ENCODE measurements at places on chromosomes 2 and 18.

DNA sequence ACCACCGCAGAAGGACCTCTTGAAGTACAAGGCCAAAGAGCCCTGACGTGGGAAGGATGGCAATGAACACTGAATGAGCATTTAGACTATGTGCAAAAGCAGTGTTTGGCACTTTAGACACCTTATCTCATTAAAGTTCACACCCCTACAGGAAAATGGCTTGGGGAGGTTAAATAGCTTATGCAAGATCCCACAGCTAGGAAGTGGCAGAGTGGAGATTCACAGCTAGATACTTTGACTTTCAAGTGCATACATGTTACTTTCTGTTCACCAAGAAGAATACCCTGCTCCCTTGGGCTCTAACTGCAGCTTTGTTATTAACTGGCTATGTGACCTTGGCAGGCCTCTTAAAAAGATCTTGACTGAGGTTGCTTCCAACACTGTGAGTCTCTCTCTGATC lies 58.2 kb downstream of the ICOS start:
- no peak for DNase-seq

- DNase-seq, result no peak
Observed at GRCh38 chr2:163252199-163252598, 413.6 kb upstream of the KCNH7 start.

DNA sequence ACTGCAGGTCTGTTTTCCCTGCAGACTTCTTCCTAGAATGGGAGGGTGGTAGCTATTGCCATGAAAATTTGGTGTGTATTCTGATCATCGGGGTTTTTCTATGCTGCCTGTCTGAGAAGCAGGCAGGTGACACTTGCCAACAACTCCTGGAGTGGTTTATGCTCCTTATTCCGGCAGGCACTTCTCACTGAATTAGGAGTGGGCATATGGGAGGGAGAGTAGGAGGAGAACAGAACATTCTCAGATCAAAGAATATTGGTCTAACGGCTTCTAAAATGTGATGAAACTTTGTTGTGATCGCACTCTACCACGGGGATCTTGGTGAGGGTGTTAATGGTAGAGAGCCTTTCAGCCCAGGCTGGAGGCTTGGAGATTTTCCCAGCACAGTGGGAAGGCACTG lies 480.8 kb downstream of the PLCL1 start:
- DNase-seq, result no peak

DNA sequence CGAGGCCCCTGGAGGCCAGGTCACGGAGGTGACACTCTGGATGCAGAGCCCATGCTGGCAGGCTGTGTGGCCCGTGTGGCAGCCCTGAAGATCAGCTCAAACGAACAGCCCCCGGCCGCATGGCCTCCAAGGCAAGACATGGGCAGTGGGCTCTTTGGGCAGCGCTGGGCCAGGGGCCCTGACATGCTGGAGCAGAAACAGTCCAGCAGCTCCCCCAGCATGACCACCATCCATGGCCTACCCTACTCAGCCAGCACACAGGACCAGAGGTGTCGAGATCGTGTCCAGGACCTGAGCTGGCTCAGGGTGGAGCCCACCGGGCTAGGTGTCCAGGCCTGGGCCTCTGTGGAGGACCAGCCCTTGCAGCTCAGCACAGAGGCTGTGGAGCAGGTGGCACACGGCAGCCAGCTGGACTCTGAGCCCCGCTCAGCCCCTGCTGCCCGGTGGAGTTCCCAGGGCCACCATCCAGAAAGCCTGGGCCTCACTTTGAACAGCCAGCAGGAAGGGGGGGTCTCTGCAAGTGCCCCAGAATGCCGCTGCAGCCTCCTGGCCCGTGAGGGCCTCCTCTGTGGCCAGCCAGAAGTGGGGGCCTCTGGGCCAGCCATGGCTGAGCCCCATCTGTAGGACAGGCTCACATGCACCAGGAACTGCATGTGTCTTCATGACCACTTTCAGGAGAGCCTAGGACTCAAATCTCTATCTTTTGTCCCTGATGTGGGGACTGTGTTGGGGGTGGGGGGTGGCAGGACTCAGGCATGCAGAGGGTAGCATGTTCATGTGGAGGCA lies 8.9 kb downstream of the AMER3 start:
- DNase-seq, result no peak

DNA sequence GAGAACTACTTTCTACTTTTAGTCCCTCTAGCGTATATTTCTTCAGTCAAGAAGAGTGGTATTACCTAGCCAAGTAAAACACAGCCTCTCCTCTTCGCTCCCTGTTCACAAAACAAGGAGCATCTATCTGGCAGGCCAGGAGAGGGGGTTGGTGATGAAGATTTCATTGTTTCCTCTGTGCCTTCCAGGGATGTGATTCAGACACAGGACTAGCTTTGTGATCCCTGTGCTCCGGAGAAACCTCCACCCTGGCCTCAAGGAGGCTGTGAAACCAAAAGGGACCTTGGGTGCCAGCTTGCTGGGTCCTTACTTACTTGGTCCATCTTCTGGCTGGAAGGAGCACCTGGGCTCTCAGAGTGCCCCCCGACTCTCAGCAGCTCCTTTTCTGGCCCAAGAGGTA lies 5.7 kb downstream of the RHOB start:
- peak; percentile 82 for DNase-seq

- DNase-seq, result no peak
Observed at GRCh38 chr2:207251573-207252192, 85.9 kb upstream of the KLF7 start.
